ENCODE measurements at places on chromosomes 3 and 15. TPM values are rescaled to one million over a fixed set of nuclear protein-coding genes. Genes with fewer than 3 reads are reported as not detected.

Gene XCR1
- total RNA-seq: 4.2 TPM

Gene ASB14
- not detected for total RNA-seq

DNA sequence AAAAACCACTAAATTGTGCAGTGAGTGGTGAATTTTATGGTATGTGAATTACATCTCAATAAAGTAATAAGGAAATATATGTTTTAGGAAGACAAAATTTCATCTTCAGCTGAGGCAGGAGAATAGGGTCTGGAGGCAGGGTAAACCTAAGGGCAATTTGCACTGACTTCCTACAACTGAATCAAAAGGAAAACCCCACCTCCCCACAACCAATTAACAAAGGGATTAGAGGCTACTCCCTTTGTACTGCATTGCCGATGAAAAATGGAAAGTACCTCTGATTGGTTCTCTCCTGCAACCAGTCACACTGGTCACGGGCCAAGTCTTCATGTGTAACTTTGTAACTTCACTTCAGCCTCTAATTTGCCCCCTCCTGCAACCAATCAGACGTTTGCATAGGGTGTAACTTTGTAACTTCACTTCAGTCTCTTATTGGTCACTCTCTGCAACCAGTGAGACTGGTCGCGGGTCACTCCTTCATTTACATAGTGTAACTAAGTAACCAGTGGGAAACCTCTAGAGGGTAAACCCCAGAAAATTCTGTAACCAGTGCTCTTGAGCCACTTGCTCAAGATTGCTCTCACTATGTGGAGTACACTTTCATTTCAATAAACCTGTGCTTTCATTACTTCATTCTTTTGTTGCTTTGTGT is 244.5 kb downstream of the CNTN4 start:
- H3K4me1 ChIP-seq: no peaks in the 10 kb centered on the region
- H3K27me3 ChIP-seq: no peaks in the 10 kb centered on the region
- H3K27ac ChIP-seq: no peak overlapping the region
- DNase-seq: no peak
- H3K4me3 ChIP-seq: no peak overlapping the region

Gene TLR9
- 0.66 TPM for total RNA-seq

Gene WNT5A
- total RNA-seq: 2.9 TPM

GRCh38 chr3:192024751-192025150 is 563.8 kb downstream of the PYDC2 start:
- H3K36me3 ChIP-seq: no peaks in the 10 kb centered on the region
- H3K4me1 ChIP-seq: no peaks in the 10 kb centered on the region
- no peak overlapping the region for H3K4me3 ChIP-seq
- no peak overlapping the region for H3K27ac ChIP-seq
- no peaks in the 10 kb centered on the region for H3K27me3 ChIP-seq
- DNase-seq: no peak

- DNase-seq: no peak
- no peaks in the 10 kb centered on the region for H3K27me3 ChIP-seq
- no peaks in the 10 kb centered on the region for H3K36me3 ChIP-seq
Observed at GRCh38 chr15:99407716-99408115, 156.4 kb downstream of the LRRC28 start.

Gene GNAI2
- total RNA-seq: 177 TPM

Gene SCN11A
- total RNA-seq: 0.38 TPM

GRCh38 chr3:46846624-46847542 is 16.4 kb downstream of the MYL3 start:
- H3K27me3 ChIP-seq: no peaks in the 10 kb centered on the region
- no peak overlapping the region for H3K4me3 ChIP-seq
- no peaks in the 10 kb centered on the region for H3K36me3 ChIP-seq
- H3K4me1 ChIP-seq: peaks cover 5% of the 10 kb centered on the region
- H3K27ac ChIP-seq: no peak overlapping the region

DNA sequence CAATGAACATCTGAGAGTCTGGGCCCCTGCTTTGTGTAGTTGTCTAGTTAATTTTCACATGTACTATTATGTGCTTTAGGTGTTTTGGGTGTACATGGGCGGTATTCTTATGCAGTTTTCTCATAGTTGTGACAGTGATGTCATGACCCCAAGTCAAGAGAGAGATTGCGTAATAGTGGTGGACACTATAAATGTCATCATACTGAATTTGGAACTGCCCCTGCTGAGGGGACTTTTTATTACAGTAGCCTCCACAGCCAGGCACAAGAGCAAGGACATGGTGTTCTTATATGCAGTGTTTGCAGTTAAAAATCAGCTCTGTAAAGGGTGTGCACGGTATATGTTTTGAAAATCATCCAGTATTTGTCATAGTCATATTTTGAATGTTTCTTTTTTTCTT is 29.5 kb downstream of the ABHD2 start:
- no peak for DNase-seq
- peaks cover 65% of the 10 kb centered on the region for H3K36me3 ChIP-seq
- no peak overlapping the region for H3K27ac ChIP-seq
- no peaks in the 10 kb centered on the region for H3K27me3 ChIP-seq

Gene COMMD4
- 106 TPM for total RNA-seq

Gene A4GNT
- 0.05 TPM for total RNA-seq

Gene EIF4E3
- total RNA-seq: 1.5 TPM

DNA sequence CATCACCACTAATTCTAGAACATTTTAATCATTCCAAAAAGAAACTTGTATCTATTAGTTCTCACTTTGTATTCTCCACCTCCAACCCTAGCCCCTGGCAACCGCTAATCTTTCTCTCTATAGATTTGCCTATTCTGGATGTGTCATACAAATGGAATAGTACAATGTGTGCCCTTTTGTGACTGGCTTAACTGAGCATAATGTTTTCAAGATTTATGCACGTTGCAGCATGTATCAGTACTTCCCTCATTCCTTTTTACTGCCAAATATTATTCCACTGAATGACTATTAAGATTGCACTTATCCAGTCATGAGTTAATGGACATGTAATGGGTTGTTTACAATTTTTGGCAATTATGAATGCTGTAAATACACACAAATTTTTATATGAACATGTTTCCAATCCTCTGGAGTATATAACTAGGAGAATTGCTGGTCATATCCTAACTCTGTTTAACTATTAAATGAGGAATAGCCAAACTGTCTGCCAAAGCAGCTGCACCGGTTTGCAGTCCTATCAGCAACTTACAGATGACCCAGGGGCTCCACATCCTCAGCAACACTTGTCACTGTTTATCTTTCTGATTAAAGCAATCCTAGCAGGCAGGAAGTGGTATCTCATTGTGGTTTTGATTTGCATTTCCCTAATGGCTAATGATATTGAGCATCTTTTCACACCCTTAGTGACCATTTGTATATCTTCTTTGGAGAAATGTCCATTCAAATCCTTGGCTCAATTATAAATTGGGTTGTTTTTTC is 42.9 kb downstream of the DCUN1D1 start:
- no peaks in the 10 kb centered on the region for H3K36me3 ChIP-seq
- H3K4me1 ChIP-seq: peaks cover 2% of the 10 kb centered on the region
- no peaks in the 10 kb centered on the region for H3K27me3 ChIP-seq
- no peak for DNase-seq

GRCh38 chr3:129050556-129051295 is 9.9 kb upstream of the GP9 start:
- no peak overlapping the region for H3K4me3 ChIP-seq
- no peak for DNase-seq
- H3K27me3 ChIP-seq: peaks cover 14% of the 10 kb centered on the region
- peaks cover 13% of the 10 kb centered on the region for H3K4me1 ChIP-seq
- no peaks in the 10 kb centered on the region for H3K36me3 ChIP-seq

DNA sequence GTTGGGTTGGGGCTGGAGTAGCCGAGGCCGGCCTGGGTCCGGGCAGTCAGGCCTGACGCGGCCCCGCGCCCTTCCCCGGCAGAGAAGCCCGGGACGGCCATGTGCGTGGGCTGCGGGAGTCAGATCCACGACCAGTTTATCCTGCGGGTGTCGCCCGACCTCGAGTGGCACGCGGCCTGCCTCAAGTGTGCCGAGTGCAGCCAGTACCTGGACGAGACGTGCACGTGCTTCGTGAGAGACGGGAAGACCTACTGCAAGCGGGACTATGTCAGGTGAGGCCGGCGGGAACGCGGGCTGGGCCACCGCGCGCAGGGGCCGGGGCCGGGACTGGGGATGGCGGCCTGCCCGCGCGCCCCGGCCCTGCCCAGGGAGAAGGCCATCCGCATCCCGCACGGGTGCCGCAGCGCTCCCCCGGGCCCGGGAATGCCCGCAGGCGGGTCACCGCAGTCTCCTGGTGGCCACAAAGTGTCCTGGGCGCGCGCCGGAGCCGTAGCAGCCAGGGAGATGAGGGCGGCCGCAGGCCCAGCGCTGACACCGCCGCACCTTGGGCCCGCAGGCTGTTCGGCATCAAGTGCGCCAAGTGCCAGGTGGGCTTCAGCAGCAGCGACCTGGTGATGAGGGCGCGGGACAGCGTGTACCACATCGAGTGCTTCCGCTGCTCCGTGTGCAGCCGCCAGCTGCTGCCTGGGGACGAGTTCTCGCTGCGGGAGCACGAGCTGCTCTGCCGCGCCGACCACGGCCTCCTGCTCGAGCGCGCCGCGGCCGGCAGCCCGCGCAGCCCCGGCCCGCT is 1.3 kb downstream of the ISL2 start:
- H3K4me3 ChIP-seq: peak overlapping the region; percentile 0
- no peak for DNase-seq
- no peaks in the 10 kb centered on the region for H3K36me3 ChIP-seq

DNA sequence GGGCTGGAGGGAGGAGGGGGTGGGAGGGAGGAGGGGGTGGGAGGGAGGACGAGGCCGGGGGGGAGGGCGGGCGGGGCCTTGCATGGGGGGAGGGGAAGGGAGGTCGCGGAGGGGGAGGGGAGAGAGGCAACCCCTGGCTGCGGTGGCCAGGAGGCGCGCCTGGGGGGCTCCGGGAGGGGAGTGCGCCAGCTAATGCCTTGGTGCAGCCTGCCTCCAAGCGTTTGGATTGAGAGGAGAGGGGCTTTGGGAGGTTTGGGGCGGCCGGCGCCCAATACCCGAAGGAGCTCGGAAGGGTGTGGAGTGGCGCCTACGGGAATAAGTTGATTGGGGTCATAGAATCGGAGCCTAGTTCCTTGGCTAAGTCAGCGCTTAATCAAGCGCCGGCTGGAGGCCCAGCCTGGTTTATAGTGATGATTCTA is 557 bp downstream of the TFG start:
- H3K27me3 ChIP-seq: peaks cover 3% of the 10 kb centered on the region
- peaks cover 10% of the 10 kb centered on the region for H3K4me1 ChIP-seq
- H3K36me3 ChIP-seq: peaks cover 17% of the 10 kb centered on the region
- H3K27ac ChIP-seq: peak overlapping the region; percentile 90
- DNase-seq: peak; percentile 29

Gene RAD51
- 12.3 TPM for total RNA-seq

- no peaks in the 10 kb centered on the region for H3K4me1 ChIP-seq
- H3K36me3 ChIP-seq: no peaks in the 10 kb centered on the region
- no peak within 1 kb of the TSS for H3K27ac ChIP-seq
- DNase-seq: no peak
Observed at GRCh38 chr3:157502916-157503595, at the start of gene VEPH1. VEPH1 (minus strand) TSS chr3:157503416; CDS start chr3:157495349, 8,067 bp downstream.
